ENCODE measurements at places on chromosomes 4 and X.

GRCh38 chrX:47690175-47690574 is 31.2 kb upstream of the UXT start:
- no peak for DNase-seq

GRCh38 chr4:184680698-184681097 is 31.2 kb downstream of the PRIMPOL start:
- no peak for DNase-seq

DNA sequence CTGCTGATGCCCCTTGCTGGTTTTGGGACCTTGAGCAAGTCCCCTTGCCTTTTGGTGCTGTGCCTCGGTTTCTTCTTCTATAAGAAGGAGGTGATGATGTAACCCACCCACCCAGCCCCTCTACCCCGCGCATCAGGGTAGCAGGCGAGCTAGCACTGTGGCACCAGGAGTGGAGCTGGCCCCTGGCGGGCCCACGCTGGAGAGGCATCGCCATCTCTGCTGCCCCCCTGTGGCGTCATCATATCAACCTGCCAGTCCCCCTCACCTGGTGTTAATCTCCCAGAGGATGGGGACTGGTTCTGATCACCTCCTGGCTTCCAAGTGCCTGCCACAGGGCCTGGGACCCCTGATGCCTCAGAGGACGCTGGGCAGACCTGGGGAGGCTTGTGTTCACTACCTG is 6.3 kb upstream of the SORCS2 start:
- no peak for DNase-seq

- DNase-seq: no peak
These were observed 23.6 kb downstream of the CA5B start for GRCh38 chrX:15761564-15762191.

DNA sequence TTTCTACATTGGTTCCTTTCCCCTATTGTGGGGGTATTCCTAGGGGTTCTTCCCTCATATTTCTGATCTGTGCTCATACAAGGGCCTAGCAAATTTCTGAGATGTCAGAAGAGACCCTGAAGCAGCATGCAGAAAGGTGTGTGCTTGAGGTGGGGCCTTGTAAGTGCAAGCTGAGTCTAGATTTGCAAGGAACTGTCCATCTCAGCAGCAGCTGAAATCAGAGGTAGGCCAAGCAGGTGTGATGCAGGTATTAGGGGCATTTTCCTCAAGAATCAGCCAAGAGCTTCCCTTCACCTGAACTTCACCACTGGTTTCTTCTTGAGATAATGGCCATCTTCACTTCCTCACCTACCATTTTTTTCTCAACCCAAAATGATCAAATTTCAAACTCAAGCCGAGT is 45.1 kb downstream of the ASB9 start:
- DNase-seq: no peak

DNA sequence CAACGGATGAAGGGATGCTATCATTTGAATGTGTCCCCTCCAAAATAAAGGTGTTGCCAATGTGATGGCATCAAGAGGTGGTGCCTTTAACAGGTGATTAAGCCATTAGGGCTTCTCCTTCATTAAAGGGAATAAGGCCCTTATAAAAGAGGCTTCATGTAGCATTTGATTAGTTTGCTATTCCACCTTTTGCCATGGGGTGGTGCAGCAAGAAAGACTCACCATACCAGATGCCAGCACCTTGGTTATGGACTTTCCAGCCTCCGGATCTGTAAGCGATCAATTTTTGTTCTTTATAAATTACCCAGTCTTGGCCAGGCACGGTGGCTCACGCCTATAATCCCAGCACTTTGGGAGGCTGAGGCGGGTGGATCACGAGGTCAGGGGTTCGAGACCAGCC is 7.9 kb upstream of the SLC25A43 start:
- no peak for DNase-seq

- DNase-seq: no peak
These were observed 1381.5 kb upstream of the AGA start for GRCh38 chr4:178823673-178824295.

DNA sequence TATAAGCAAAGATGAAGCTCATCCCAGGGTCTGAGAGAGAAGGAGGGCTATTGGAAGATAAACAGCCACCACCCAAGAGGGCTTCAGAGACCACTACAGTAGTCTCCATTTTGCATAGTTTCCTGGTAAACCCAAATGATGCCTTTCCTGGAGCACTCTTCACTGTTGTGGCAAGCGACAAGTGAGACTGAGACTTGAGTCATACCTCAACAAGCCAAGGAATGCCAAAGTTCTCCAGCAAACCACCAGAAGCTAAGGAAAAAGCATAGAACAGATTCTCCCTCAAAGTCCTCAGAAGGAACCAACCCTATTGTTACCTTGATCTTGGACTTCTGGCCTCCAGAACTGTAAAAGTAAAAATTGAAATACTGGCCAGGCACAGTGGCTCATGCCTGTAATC is 65.9 kb downstream of the LARP7 start:
- DNase-seq: no peak

GRCh38 chr4:180058691-180059215 is 2184.4 kb upstream of the TENM3 start:
- DNase-seq: no peak

DNA sequence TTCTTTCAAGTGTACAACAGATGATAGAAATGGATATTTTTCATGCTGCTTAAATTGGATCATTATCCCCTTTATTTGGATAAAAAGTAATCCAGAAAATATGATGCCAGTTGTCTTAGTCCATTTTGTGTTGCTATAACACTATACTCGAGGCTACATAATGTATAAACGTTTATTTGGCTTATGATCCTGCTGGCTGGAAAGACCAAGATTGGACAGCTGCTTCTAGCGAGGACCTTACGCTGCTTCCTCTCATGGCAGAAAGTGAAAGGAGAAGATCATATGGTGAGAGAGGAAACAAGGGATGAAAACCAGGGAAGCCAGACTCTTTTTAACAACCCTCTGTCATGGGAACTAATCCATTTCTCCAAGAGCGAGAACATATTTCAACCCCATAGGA is 102.7 kb downstream of the TRAM1L1 start:
- no peak for DNase-seq

GRCh38 chrX:78116766-78117165 is 12.7 kb downstream of the PGK1 start:
- DNase-seq: no peak

GRCh38 chr4:188145601-188146000 is 6.4 kb downstream of the TRIML1 start:
- DNase-seq: no peak

DNA sequence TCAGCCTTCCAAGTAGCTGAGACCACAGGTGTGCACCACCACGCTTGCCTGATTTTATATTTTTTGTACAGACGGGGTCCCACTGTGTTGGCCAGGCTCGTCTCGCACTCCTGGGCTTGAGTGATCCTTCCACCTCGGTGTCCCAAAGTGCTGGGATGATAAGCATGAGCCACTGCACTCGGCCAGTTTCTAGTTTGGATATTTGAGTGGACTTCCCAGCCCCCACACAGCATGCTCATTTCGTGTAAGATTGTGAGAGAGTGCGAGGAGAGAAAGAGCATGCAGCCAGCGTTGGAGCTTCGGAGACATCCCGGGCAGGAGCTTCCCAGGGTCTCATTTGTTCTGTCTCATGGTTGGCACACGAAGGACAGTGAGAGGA is 31.8 kb downstream of the ARSD start:
- DNase-seq: no peak

DNA sequence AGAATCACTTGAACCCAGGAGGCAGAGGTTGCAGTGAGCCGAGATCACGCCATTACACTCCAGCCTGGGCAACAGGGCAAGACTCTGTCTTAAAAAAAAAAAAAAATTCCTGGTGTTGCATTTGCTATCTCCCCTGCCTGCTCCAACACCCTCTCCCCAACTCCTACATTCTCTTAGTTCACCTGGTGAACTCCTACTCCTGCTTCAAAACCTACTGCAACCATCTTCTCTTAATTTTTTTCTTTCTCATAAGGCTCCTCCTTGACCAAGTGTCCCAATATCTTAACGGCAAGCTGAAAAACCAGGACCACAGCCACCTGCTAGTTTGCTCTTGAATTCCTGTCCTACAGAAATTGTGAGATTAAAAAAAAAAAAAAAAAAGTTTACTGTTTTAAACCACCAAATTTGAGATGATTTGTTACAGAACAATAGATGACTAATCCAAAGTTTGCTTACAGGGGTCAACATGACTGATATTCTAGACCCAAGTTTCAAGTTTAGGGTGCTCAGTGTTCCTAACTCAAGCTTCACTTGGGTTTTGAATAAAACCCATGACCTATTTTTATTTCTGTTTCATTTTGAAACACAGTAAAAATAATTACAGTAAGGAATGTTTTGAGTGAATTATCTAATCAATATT is 13.1 kb upstream of the ANXA5 start:
- DNase-seq: no peak
